ENCODE measurements at places on chromosomes 11 and 22. TPM values are rescaled to one million over a fixed set of nuclear protein-coding genes. Genes with fewer than 3 reads are reported as not detected.

GRCh38 chr11:125313271-125314219, 149.0 kb downstream of the PKNOX2 start:
- no peak for DNase-seq

GRCh38 chr11:69552951-69553350, 71.5 kb downstream of the LINC01488 start:
- no peak for DNase-seq

GRCh38 chr22:24503137-24503842, 8.2 kb downstream of the UPB1 start:
- DNase-seq, result no peak

DNA sequence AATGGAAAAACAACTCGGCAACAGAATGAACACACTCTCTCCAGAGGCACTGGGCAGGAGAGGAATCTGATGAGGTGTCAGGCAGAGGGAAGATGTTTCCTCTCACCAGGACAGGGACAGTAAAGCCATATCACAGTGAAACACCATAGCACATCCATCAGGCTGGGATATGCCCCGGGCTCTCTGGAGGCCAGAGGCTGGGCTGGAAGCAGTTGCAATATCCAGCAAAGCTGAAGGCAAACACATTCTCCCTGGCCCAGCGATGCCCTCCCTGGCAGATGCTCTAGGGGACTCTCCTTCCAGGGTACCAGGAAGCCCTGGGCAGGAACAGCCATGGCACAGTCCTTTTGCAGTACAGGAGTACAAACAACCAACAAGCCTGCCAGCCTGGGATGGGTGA, 11.1 kb downstream of the RSPH14 start:
- DNase-seq, result no peak

Gene SCGB2A2
- total RNA-seq, result 665 TPM
